ENCODE measurements at places on chromosomes 12 and 14. TPM values are rescaled to one million over a fixed set of nuclear protein-coding genes. Genes with fewer than 3 reads are reported as not detected.
A peak's percentile ranks its signal among the peaks of the same experiment; 100 is the strongest.

The CD163L1 gene
- 7.0 TPM for total RNA-seq

The PSMA6 gene
- total RNA-seq = 127 TPM

DNA sequence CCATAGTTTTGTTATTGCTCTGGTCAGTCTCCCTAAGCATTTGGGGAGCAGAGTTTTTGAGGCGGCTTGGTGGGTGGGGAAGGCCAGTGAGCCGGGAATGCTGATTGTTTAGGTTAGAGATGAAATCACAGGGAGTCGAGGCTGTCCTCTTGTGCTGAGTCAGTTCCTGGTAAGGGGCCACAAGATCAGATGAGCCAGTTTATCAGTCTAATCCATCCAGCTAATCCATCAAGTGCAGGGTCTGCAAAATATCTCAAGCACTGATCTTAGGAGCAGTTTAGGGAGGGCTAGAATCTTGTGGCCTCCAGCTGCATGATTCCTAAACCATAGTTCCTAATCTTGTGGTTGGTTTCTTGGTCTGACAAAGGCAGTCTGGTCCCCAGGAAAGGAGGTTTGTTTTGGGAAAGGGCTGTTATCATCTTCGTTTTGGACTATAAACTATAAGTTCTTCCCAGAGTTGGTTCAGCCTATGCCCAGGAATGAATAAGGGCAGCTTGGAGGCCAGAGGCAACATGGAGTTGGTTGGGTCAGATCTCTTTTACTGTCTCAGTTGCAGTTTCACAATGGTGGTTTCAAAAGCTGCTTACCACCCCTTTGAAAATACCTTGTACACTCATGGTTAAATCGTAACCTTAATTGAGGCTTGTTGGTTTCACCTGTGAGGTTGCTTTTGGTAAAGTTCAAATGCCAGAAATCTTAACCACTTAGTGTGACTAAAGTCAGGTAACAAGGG lies 33.6 kb upstream of the HIGD1C start:
- no peak for DNase-seq
- H3K27ac ChIP-seq = no peak overlapping the region
- H3K36me3 ChIP-seq = no peaks in the 10 kb centered on the region
- no peak overlapping the region for H3K4me3 ChIP-seq

- H3K27me3 ChIP-seq = no peaks in the 10 kb centered on the region
- DNase-seq = no peak
- H3K27ac ChIP-seq = no peak overlapping the region
- H3K4me1 ChIP-seq = no peaks in the 10 kb centered on the region
Observed at GRCh38 chr12:118925407-118925806, 55.9 kb upstream of the SRRM4 start.

The RTL1 gene
- not detected for total RNA-seq

DNA sequence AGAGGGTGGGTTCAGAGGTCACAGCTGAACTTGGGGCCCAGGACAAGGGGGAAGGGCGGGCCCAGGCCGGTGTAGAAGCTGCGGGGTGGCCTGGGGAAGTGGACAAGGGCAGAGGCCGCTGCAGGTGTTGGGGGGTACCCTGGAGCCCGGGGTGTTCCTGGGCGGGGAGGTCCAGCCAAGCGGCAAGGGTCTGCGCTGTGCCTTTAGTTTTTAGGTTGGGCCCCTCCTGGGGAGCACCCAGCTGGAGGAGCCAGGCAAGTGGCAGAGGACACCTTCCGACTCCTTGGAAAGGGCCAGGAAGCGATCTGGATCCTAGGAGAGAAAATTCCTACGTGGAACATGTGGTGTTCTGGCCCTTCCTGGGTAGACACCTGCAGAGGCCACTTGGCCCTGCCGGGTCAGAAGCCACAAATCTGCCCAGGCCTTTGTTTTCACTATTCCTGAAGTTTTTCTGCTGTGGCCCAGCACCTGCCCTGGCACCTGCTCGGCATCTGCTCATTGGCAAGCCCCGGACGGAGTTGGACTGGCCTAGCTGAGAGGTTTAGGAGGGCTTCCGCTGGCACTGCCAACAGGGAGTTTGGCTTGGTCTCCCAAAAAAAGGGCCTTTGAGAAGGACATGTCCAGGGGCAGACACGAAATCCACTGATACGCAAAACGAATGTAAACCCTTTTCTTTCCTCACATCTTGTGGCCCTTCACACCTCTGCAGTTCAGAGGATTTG lies 61.1 kb downstream of the SMUG1 start:
- H3K27ac ChIP-seq = peak overlapping the region; percentile 76
- no peaks in the 10 kb centered on the region for H3K36me3 ChIP-seq
- no peaks in the 10 kb centered on the region for H3K27me3 ChIP-seq
- no peaks in the 10 kb centered on the region for H3K4me1 ChIP-seq
- H3K4me3 ChIP-seq = no peak overlapping the region

DNA sequence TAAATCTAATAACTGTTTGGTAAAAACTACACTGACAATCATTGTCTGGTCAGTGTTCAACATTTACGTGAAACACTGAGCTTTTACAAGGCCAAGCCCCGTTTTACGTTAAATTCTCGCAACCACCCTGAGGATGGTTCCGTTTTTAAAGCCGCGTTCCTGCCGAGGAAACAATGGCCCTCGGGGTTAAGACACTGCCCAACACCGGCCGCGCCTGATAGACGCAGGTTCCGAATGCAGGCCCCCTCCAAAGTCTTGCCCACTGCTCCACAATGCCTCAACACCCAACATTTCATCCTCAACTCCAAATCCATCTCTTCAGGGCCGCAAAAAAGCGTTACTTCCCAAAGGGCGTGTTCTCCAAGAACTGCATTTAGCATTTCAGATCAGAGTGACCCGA lies 953 bp upstream of the SNRPF start:
- H3K4me3 ChIP-seq = peak overlapping the region; percentile 86
- no peak overlapping the region for H3K27ac ChIP-seq
- no peak for DNase-seq

DNA sequence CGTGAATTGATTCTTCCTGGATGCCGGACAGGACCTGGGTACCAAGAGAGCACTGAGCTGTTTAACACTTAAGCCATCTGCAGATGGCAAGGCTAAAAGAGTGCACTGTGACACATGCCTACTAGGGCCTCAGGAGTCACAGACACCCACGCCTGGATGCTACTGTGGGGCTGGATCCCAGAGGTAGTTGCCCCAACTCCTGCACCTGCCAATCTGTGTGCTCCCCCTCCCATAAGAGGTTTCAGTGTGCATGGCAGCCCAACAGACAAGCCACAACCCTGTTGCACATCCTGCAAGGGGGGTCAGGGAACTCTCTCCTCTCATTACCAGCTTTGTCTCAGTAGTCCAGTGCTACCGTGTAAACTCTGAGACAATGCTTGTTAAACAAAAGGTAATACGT lies 169.0 kb downstream of the CEP128 start:
- no peaks in the 10 kb centered on the region for H3K27me3 ChIP-seq
- no peaks in the 10 kb centered on the region for H3K36me3 ChIP-seq
- H3K4me1 ChIP-seq = no peaks in the 10 kb centered on the region
- H3K27ac ChIP-seq = no peak overlapping the region
- no peak overlapping the region for H3K4me3 ChIP-seq
- DNase-seq = no peak

- H3K4me1 ChIP-seq = peaks cover 4% of the 10 kb centered on the region
- no peak for DNase-seq
- no peaks in the 10 kb centered on the region for H3K27me3 ChIP-seq
- no peak overlapping the region for H3K27ac ChIP-seq
- H3K4me3 ChIP-seq = no peak overlapping the region
- H3K36me3 ChIP-seq = no peaks in the 10 kb centered on the region
Observed at GRCh38 chr12:5396541-5396940, 35.4 kb upstream of the NTF3 start.

GRCh38 chr14:61812347-61813095 lies 50.3 kb downstream of the SNAPC1 start:
- peaks cover 7% of the 10 kb centered on the region for H3K27me3 ChIP-seq
- no peaks in the 10 kb centered on the region for H3K4me1 ChIP-seq
- H3K4me3 ChIP-seq = no peak within 1 kb of the TSS
- DNase-seq = peak; percentile 52
- no peak within 1 kb of the TSS for H3K27ac ChIP-seq

GRCh38 chr14:35133542-35134328 lies 11.4 kb downstream of the PRORP start:
- no peaks in the 10 kb centered on the region for H3K4me1 ChIP-seq
- no peak overlapping the region for H3K27ac ChIP-seq
- H3K4me3 ChIP-seq = no peak overlapping the region

The NGB gene
- not detected for total RNA-seq
